ENCODE measurements at places on chromosomes 11 and 22.

DNA sequence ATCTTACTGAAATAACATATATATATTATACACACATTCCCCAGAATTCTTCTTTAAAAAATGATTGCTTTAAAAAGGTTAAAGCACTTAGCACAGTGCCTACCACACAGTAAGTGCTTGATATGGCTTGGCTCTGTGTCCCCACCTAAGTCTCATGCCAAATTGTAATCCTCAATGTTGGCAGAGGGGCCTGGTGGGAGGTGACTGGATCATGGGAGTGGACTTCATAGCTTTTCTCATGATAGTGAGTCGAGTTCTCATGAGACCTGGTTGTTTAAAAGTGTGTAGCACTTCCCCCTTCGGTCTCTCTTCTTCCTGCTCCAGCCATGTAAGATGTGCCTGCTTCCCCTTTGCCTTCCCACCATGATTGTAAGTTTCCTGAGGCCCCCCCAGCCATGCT, 6.2 kb downstream of the CRYAB start:
- DNase-seq = no peak

GRCh38 chr11:126861796-126862459, 138.6 kb downstream of the KIRREL3 start:
- DNase-seq = no peak

- peak; percentile 65 for DNase-seq
Observed at GRCh38 chr11:66639066-66639813, 737 bp downstream of the RBM4 start.

GRCh38 chr22:28357193-28357592, 322.4 kb downstream of the TTC28 start:
- DNase-seq = no peak

- DNase-seq = no peak
Observed at GRCh38 chr11:47532597-47533213, 20.2 kb downstream of the CELF1 start.

GRCh38 chr22:17733466-17733865, 40.8 kb downstream of the BID start:
- DNase-seq = no peak

- DNase-seq = no peak
Observed at GRCh38 chr11:132154781-132155180, 784.4 kb downstream of the NTM start.

DNA sequence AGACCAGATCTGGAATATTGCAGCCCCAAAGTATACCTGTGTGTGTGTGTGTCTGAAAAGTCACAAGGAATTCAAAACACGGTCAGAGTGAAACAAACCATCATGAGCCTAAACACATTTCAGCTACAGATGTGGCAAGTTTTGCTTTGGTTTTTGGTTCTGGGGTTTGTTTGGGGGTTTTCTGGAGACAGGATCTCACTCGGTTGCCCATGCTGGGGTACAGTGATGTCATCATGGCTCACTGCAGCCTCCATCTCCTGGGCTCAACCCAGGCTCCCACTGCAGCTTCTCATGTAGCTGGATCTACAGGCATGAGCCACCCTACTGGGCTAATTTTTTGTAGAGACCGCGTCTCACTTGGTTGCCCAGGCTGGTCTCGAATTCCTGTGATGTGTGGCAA, 41.4 kb upstream of the PHF21A start:
- no peak for DNase-seq

- DNase-seq = no peak
Observed at GRCh38 chr11:126054882-126055281, 7.8 kb downstream of the CDON start.

DNA sequence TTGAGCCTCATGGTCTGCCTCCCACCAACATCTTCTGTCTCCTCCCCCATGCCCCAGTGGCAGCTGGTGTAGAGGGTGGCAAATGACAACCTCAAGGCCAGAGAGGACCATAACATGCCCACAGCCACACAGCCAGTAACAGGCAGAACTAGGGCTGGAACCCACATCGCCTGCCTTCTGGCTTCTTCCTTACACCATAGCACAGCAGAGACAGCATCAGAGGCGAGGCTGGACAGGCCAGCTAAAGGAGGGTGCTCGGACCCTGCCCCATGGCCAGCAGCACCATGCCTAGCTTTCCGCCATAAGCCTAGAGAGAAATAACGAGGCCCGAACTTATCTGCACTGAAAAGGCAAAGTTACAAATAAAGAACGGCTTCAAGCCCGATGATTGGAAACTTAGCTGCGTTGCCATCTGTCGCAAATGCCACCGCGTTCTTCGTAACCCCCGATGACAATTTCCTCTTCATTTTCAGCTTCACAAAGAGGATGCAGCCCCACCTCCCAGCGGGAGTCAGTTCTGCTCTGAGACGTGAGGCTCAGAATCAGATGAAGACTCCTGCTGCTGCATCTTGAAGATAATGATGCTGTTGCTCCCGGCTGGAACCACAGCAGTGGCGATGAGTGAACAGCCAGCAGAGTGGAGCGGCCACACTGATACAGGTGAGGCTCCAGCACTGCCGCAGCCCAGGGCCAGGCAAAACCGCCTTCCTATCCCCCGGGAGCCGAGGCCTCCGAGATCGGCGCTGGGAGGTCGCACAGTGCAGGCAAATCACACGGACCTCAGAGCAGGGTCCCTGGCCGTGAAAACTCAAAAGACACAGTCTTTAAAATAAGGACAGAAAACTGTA, 73.8 kb upstream of the RTL6 start:
- DNase-seq = no peak

GRCh38 chr11:110587972-110588371, 124.3 kb downstream of the ARHGAP20 start:
- no peak for DNase-seq

DNA sequence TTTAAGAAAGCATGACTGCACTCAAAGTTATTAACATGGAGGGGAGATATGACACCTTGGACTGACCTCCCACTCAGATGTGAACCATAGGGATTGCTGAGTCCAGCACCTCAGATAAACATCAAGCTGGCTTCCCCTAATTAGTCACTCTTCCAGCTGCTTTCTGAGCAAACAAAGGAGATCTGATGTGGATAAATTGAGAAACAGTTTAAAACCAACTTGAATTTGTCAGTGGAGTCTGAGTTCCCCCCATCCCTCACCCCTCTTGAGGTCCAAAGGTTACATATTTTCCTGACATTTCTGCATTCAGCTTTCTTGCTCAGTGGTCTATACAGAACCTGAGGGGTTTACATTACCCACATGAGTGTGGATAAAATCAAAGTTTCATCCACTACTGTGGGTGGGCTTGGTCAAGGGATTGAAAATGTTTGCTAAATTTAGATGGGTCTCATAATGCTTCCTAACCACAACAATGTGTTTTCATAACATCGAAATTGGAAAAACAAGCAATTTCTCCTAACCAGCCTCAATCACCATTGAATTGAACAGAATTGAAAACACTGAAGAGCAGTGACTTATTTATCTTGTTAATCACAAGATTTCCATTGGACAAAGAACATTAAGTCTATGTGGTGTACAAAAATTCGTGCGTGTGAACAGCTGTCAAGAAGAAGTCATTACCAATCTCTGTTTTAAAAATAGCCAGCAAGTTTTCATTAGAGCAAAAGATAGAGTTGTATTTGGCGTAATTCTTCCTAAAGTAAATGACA, 292.3 kb downstream of the METTL15 start:
- no peak for DNase-seq

GRCh38 chr11:36074941-36075431, 131.1 kb downstream of the LDLRAD3 start:
- no peak for DNase-seq

DNA sequence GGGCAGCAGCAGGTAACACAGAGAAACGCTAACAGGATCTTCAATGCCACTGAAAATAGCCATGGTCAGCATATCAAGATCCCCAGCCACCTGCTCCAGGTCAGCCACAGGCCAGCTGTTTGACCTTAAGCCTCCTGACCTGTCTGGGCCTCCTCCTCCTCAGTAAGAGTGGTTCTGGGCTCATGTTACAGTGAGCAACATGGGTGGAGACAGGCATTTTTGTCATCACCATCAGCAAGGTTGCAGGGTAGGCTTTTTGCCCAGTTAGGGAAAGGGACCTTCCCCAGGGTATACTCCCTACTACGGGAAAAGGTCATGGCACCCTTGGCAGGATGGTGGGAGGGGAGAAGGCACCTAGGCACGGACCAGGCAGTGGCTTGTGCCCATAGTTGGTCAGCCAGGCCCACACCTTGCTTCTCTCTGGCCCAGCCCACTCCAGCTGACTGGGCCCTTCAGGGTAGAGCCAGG, 131.8 kb upstream of the PARVA start:
- DNase-seq = no peak

DNA sequence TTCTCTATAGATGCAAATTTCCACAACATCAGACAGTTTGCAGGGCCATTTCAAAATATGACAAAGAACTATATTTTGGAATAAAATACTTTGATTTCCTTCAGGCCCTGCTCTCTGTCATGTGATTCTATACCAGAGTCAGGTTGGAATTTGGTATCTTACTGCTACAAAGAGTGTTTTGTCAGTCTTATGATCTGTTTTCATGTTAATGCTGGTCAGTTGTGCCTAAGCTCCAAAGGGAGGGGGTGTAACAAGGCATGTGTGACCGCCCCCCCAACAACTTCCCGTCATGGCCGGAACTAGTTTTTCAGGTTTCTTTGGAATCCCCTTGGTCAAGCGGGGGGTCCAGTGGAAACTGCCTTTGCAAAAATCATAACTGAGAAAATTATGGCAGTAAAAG, 15.1 kb downstream of the C11orf96 start:
- no peak for DNase-seq

DNA sequence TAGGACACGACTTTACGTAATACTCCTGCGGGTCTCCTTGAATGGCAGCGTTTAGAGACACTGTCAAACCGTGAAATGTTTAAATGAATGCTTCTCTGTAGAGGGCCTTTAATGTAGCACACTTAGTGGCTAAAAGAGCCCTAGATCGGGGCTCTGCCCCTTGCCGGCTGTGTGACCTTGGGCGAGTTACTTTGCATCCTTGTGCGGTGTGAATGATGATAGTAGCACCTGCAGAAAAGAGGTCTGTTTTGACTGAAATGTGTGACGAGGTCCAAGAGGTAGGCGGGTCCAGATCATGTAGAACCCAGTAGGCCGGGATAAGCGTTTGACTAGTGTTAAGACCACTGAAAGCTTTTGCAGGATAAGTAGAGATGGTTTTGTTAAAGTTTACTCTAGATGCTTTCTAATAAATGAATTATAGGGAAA, 866 bp downstream of the MED17 start:
- no peak for DNase-seq

- no peak for DNase-seq
Observed at GRCh38 chr11:34978236-34979191, 62.1 kb downstream of the PDHX start.

GRCh38 chr11:35856259-35856658, 87.6 kb upstream of the LDLRAD3 start:
- no peak for DNase-seq

DNA sequence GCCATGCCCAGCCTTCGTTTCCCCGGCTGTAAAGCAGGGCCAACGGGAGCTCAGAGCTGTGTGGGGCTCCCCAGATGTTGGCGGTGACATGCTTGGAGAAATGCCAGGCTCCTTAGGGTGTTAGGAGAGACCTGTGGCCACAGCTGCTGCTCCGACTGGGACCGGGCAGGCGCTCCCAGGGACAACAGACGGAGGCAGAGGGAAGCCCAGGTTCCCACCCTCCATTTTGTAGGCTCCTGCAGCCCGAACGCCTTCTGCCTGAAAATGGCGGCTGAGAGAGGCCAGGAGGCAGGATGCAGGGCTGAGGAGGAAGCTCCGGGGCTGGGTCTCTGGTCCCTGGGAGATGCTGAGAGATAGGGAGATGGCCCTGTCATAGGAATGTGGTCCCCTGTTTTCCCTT, 10.0 kb downstream of the CD6 start:
- DNase-seq = no peak

DNA sequence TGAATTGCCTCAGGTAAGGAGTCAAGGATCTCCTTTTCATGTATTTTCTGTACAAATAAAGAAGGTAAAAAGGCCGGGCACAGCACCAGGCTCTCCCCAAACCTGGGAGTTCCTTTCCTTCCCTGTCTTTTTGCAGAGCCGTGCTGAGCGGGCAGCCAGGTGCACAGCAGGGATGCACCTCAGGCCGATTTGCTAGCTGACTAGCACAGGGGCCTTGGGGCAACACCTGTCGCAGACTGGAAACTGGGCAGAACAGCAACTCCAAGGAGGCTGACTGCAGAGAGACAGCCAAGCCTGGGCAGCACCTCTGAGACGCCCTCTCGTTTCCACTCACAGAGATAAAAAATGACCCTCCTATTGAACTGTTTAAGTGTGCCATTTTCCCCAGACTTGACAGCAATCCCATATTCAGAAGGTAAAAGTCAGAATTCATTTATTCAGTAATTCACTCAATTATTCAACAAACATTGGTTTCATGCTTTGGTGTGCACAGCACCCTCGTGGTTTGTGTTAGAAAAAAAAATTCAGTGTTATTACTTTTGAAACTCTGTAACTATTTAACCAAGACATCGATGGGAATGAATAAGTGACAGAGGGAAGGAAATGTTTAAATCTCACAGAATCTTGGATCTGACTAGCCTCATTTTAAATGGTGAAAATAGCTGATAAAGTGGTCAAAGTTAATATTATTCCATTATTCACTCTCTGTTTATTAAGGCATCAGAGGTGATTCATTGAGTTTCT, 120.9 kb downstream of the GALNT18 start:
- DNase-seq = no peak

GRCh38 chr11:59560290-59560701, 49.0 kb downstream of the OR4D9 start:
- peak; percentile 85 for DNase-seq

DNA sequence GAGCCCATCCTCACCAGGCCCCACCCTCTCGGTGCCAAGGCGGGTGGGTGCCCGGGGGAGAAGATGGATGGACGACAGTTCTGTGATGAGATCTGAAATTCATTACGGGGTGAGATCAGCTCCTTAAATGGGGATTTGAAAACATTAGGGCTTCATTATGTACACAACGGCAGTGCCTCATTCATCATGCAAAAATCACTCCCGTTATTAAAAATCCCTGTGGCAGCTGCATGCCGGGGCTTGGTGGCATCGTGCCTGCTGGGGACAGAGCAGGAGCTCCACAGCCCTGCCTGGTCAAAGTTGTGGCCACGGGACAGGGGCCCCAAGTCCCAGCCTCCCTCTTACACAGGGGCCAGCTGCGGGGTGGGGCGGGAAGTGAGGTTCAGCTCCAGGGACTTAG, 20.2 kb downstream of the OTUB1 start:
- DNase-seq = no peak

- no peak for DNase-seq
Observed at GRCh38 chr11:75475767-75476650, 43.0 kb upstream of the KLHL35 start.

DNA sequence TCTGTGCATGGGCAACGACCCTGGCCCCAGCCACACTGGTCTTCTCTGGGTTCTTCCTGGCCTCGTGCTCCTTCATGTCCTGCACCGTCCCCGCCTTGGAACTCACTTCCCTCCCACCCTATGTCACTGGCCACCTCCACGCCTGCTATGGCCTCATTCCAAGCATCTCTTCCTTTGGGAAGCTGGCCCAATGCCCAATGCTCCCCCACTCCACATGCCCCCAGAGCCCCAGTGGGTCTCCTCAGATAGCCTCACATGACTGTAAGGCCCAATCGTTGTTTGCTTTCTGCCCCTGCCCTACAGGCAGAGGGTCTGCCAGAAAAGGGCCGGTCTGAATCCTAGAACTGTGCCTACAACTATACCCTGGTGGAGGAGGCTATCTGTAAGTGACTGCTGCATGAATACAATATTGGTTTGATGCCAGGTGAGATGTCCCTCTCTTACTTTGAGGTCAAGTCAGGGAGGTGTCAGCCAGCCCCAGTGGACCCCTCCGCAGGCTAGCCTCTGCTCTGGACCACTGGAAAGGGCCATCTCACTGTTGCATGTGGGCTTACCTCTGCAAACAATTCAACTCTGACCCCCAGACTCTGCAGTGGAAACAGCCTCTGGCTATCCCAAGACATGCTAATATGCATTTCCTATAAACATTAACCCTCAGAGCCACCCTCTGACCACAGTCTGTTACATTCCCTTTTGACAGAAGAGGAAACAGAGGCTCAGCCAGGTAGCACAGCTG, 2.1 kb upstream of the GNAZ start:
- no peak for DNase-seq
